ENCODE measurements at places on chromosomes 13 and 19.

DNA sequence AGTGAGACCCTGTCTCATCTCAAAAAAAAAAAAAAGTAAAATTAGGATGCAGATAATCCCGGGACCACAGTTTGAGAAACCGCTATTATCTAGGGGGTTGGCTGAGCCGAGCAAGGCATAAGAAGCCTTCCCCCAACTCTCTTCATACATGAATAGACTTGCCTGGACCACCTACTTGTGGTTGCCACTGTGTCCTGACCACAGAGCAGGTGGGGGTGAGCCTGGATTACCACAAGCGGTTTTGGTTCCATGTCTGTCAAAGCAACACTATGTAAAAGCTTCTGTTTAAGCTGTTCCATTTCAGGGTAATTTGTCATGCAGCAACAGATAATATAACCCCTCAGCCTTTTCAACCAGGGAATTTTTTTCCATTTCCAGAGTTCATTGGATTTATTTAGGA, 3.3 kb upstream of the NAPA start:
- DNase-seq: peak; percentile 60

DNA sequence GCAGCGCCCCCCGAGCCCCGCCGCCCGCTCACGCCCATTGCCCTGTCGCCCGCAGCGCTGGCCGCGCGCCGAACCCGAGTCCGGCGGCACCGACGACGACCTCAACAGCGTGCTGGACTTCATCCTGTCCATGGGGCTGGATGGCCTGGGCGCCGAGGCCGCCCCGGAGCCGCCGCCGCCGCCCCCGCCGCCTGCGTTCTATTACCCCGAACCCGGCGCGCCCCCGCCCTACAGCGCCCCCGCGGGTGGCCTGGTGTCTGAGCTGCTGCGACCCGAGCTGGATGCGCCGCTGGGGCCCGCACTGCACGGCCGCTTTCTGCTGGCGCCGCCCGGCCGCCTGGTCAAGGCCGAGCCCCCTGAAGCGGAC, 518 bp downstream of the KLF2 start:
- peak; percentile 36 for DNase-seq

DNA sequence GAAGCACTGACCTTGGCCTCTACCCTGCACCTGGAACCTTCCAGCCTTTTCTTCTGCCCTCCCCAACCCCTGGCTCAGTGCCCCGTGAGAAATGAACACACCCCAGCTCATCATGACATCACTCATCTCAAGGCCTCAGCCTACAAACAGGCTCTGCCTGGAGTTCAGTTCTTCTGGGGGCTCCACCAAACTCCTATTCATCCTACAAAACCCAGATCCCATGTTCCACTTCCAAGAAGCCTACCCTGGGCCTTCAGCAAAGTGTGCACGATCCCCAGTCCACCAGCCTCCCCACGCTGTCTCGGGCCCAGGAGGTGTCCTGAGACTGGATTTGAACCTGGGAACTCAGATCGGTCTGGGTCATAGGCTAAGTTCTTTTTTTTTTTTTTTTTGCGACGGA, 9.0 kb upstream of the SHC2 start:
- DNase-seq: no peak

DNA sequence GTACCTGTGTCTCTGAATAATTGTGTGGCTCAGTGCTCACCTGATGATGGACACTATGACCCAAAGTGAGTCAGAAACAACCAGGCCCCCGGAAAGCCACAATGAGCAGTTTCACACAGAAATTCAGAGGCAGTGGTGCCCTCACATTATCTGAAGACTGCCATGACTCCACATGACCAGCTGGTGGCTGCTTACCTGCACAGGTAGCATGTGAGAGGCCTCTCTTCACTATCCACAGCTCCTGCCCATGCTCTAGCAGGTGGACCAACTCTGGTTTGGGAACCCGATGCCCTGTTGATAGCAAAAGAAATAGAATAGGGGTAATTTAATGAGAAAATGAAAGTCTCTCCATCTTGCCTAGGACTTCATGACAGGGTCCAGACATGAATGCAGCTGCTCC, 7.2 kb downstream of the ZNF550 start:
- DNase-seq: no peak

GRCh38 chr19:42176649-42176989, 40.9 kb downstream of the DEDD2 start:
- DNase-seq: no peak

DNA sequence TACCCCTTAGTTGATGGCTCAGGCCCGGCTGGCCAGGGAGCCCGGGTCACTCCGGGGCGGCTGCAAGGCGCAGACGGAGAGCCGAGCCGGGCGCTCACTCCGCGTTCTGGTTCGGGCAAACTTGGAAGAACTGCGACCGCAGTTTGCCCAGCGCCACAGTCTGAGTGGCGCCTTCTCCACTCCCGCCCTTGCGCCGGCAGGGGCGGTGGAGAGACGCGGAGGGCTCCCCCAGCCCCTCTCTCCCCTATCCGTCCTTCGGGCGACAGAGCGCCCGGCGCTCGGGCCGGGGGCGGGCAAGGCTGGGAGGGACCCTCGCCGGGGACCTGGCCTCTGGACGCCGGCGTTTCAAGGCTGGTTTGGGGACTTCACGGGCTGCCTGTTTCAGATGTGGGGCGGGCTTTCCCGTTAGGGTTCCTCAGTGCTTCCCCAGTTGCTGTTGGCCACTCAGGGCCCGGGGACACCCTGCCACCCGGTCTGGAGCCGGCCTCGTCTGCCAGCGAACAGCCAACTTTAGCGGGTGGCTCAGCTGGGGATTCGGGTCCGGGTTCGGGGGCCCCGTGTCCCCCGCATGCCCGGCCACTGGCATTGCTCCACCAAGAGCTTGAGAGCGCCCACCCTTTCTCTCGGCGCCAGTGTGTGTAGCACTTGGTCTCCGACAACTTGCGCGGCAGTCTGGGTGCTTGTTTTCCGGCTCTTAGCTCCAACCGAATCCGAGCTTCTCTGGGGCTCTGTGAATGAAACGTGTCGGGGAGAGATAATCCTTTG, 1.5 kb downstream of the GPC6 start:
- no peak for DNase-seq

DNA sequence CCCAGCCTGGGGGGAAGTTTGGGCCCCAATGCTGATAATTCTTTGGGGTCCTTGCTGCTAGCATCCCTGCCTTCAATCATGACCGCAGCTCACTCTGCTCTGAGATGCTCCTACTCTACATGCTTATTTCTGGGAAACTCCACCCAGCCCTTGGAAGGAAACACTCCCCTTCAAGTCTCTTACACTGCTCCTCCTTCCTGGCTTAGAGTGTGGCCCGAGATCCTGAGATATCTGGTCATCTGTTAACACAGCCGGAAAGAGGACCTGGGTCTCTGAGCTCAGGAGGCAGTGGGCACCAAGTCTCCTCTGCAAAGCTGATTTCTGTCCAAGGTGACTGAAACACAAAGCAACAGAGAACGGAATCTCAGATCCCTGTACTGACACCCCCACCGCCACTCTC, 33.0 kb downstream of the CYP4F2 start:
- DNase-seq: no peak
